ENCODE measurements at places on chromosomes 7 and 10.

GRCh38 chr7:36070230-36070629 is 82.8 kb upstream of the EEPD1 start:
- no peak for DNase-seq

DNA sequence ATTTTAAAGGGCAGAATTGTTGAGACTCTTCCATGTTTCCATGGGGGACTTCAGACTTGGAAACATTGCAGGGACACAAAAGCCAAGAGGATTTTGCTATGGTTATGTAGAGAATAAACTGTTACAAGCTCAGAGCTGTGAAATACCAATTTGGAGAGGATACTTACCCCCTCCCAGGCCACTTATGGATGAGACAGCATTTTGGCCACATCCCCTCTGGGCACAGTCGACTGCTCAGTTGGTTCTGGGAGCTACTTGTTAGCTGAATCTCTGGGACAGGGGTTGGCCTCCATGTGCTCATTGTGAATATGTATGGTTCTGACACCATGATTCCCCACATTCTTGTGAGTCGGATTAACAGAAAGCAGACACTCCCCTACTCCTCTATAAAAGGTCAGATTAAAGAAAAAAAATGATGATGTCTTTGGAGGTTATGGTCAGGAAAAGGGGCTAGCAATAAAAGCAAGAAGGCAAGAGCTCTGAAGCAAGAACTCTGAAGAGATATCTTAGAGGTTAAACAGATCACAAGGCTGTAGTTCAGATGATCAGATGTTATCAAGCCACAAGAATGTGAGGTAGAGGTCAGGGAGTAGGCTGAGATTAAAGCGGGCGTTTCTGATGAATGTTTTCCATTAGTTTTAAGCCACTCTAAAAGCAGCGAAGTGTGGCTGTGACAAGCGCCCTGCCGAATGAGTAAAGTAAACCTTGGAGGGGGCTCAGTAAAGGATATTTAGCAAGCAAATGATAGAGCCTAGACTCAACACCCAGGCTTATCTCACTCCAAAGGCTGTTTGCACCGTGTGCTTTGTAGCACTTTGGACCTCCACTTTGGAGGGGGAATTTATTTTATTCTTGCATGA is 17.2 kb downstream of the STAMBPL1 start:
- DNase-seq: no peak

- DNase-seq: no peak
Observed at GRCh38 chr10:47095211-47095610, 184.0 kb downstream of the PTPN20 start.

- no peak for DNase-seq
Observed at GRCh38 chr10:111319866-111320265, 243.0 kb downstream of the ADRA2A start.

DNA sequence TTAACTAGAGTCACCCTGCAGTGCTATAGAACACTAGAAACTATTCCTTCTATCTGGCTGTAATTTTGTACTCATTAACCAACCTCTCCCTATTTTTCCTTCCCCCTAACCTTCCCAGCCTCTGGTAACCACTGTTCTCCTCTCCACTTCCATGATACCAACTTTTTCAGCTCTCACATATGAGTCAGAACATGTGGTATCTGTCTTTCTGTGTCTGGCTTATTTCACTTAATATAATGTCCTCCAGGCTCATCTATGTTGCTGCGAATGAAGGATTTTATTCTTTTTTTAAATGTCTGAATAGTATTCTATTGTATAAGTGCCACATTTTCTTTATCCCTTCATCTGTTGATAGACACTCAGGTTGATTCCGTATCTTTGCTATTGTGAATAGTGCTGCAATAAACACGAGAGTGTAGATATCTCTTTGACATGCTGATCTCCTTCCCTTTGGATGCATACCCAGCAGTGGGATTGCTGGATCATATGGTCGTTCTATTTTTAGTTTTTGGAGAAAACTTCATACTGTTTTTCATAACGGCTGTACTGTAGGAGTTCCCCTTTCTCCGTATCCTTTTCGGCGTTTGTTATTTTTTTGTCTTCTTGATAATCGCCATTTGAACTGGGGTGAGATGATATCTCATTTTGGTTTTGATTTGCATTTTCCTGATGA is 101.4 kb downstream of the FAM107B start:
- peak; percentile 50 for DNase-seq

DNA sequence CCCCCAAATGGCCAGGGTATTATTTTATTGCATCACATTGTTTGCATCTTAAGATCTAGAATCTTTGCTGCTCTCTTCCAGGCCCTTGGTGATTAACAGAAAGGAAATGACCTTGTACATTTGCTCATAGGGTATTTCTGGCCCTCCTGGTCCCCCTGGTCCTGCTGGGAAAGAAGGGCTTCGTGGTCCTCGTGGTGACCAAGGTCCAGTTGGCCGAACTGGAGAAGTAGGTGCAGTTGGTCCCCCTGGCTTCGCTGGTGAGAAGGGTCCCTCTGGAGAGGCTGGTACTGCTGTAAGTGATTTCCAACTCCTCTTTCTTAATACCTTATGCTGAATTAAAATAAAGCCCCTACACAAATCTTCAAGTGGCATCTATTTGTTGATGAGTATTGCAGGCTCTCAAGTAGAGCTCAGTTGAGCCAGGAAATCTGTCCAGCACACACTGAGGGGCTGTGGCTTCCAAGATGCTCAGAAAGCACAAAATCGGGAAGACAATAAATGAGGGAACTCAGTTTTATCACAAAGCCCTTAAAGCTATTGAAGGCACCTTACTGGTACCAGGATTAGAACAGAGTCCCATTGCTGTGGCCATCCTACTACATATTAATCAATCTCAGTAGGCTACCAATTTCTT is 28.2 kb downstream of the COL1A2 start:
- DNase-seq: no peak

DNA sequence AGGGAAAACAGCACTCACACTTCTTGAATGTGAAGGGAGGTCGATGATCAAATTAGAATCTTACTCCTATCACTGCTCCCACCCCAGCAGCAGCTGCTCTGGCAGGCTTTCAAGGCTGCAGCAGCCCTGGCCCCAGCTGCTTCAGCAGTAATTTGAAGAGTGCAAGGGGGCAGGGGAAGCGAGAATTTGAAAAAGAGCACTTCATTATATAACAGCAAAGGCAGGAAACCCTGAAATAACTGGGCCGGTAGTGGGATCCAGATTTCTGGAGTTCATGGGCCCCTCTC is 44.9 kb downstream of the MYPN start:
- DNase-seq: no peak

- DNase-seq: no peak
Observed at GRCh38 chr7:81094952-81095351, 176.1 kb upstream of the SEMA3C start.

DNA sequence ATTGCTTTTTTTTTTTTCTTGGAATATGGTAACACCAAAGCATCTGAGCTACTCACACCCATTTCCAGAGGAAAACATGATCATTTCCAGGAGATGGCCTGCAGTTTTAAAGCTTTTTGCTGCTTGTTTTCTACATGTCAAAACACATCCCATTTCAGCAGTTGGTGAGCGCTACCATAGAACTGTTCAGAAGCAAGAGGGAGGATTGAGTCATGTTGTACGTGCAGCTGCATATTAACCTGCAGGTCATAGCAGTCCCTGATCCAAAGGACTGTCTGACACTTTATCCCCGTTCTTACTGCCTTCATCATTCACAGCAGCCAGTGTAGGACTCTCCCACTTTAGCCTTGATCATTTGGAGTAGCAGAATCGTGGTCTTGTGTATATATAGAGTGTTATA is 124.6 kb downstream of the AUTS2 start:
- DNase-seq: no peak

GRCh38 chr7:128922496-128923410 is 12.2 kb upstream of the KCP start:
- DNase-seq: no peak

- peak; percentile 16 for DNase-seq
Observed at GRCh38 chr10:114437473-114438292, 33.4 kb upstream of the AFAP1L2 start.

- DNase-seq: no peak
Observed at GRCh38 chr7:138872576-138872975, 74.6 kb upstream of the ATP6V0A4 start.

GRCh38 chr7:71454981-71455380 is 323.0 kb downstream of the GALNT17 start:
- DNase-seq: no peak

DNA sequence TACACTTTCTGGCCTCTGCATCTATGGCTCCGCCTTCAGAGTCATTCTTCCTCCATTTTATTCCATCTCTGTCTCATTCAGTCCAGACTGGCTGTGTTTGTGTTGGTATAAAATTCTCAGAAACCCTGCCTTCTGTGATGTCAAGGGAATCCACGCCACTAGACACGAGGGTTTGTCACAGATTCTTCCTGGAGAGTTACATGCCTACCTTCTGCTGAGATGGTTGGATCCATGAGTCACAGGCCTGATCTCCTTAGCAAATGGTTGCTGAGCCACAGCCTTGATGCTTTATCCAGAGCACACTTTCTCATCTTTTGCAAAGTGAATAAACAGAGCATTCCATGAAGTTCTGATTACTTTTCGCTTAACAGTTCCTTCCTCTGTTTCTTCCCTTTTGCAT is 35.9 kb upstream of the TSPAN33 start:
- no peak for DNase-seq

GRCh38 chr10:121772884-121773283 is 154.9 kb downstream of the ATE1 start:
- DNase-seq: no peak

DNA sequence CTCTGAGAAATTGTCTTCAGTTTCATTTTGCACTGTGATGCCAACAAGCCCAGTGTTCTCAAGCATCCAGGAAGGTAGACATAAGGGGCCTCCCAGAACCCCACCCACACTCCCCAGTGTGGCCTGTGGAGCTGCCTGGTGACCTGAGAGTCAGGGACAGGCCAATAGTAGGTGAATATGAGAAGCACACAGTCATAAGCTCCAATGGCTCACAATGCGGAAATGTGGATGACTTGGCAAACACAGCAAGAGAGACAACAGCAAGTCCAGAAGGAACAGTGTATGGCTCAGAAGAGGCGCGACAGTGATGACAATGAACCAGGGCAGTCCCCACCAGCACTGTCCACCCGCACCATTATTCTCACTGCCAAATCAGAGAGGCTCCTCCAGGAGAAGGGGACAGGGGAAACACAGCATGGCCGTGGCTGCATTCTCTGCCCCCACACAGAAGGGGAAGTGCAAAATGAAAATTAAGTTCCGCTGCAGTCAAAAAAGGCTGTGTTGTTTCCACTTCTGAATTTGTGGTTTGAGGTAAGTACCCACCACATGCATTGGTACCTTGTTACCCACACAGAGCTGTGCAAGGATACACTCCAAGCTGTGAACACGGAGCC is 419.8 kb downstream of the GRID1 start:
- no peak for DNase-seq

- DNase-seq: no peak
Observed at GRCh38 chr7:127332880-127333279, 59.6 kb downstream of the ZNF800 start.

- peak; percentile 12 for DNase-seq
Observed at GRCh38 chr10:58358314-58358933, 23.6 kb downstream of the UBE2D1 start.

GRCh38 chr10:110192552-110192951 is 14.9 kb upstream of the MXI1 start:
- DNase-seq: peak; percentile 63

GRCh38 chr10:86327954-86328725 is 38.5 kb downstream of the GRID1 start:
- no peak for DNase-seq

- no peak for DNase-seq
Observed at GRCh38 chr7:128910569-128910945, at the start of gene KCP. Gene KCP, minus strand, starts transcription at chr7:128910709. Its CDS starts 33 bp downstream, at chr7:128910676.

DNA sequence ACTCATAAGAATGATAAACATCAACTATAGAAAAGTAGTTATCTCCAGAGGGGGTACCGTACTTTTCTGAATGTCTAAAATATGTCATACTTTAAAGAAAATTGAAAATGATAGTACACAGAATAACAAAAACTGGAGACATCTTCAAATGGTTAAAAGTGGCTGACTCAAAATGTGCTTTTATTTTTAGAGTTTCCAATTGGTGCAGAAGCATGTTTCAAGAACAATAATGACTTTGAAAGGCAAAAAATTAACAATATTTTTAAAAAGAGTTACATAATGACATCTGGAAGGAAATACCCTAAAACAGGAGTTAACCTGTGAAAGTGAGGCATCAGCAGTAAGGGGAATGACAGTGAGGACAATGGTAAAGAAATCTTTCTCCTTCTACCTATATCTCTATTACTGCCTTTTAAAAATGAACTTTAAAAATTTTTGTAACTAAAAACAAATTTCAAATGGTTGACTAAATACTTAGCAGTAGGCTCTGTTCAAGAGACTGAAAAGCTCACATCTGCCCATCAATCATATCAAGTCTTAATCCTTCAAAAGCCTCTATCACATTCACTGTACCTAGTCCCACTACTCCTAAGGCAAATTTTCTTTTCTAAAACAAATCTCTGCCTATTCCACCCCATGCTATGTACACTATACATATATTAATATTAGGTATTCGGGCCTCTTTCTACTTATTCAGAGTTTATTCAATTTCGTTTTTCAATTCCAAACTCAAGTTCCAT is 3.0 kb downstream of the ASZ1 start:
- no peak for DNase-seq

DNA sequence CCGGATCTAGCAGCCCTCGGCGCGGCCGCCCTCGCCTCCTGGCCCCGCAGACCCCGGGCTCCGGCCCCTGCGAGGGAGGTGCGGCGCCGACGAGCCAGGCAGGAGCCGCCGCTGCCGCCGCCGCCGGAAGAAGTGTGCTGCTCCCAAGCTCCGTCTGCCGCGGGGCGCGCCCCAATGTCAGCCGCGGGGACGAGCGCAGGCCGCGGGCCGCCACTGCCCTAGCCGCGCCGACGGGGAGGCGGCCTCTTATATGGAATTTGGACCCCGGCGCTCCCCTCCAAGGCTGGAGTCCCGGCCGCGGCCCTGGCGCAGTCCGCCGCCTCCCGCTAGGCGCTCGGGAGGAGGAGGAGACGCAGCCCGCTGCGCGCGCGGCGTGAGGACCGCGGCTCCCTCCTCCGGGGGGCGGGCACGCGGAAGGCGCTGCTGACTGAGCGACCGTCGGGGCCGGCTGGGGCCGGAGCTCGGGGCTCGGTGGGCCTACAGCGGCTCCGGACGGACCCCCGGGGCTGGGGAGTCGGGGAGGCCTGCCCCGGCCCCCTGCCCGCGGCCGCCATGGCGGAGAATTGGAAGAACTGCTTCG is at the start of gene TRIM8:
TSS of gene TRIM8 (plus strand) at position 414 of the 580 bp plus-strand sequence. CDS start at position 553, 139 bp downstream.
- DNase-seq: peak; percentile 67

- DNase-seq: no peak
Observed at GRCh38 chr7:19290968-19291367, 145.7 kb upstream of the FERD3L start.

- no peak for DNase-seq
Observed at GRCh38 chr10:130363051-130363450, 226.9 kb downstream of the GLRX3 start.
